ENCODE measurements at places on chromosomes 16 and 17.

- DNase-seq = no peak
Observed at GRCh38 chr17:37791447-37792399, 46.9 kb upstream of the HNF1B start.

- DNase-seq = no peak
Observed at GRCh38 chr17:77958716-77959125, 218 bp downstream of the TNRC6C start.

DNA sequence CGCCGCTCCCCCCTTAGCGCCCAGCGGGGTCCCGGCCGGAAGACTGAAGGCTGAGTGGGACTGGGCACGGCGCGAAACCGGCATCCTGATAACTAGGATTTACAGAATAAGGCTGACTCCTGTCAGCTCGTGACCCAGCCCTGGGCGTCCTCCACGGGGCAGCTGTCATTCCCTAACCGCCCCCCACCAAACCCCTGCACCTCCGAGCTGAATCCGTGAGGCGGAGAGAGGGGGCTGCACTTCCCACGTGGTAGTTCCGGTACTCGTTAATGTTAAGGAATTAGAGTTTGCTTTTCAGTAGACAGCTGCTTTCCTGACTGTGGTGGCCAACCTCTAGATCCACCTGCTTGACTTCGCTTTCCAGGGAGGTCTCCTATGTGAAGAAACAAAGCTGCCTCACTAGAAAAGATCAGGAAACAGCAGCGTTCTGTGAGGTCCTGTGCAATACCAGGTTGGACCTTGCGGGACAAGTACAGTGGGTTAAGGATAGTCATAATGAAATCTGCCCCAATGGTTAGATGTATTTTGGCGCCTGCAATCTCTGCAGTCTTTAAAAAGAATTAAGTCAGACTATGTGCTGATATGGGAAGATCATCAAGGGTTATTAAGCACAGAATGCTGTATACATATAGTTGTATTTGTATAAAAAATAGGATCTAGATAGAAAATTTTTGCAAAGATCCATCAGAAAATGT is 1.1 kb upstream of the WBP2 start:
- no peak for DNase-seq

GRCh38 chr17:13843862-13844635 is 225.3 kb upstream of the COX10 start:
- no peak for DNase-seq

- DNase-seq = no peak
Observed at GRCh38 chr17:75650874-75651273, 16.1 kb downstream of the RECQL5 start.

DNA sequence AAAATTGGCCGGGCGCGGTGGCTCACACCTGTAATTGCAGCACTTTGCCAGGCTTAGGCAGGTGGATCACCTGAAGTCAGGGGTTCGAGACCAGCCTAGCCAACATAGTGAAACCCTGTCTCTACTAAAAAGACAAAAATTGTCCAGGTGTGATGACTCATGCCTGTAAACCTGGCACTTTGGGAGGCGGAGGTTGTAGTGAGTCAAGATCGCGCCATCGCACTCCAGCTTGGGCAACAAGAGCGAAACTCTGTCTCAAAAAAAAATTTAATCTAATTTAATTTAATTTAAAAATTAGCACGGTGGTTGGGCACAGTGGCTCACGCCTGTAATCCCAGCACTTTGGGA is 1.6 kb upstream of the HBQ1 start:
- DNase-seq = no peak

GRCh38 chr17:1398931-1399678 is 917 bp downstream of the YWHAE start:
- DNase-seq = no peak

GRCh38 chr17:39606434-39607056 is 1.2 kb downstream of the NEUROD2 start:
- DNase-seq = no peak

- DNase-seq = no peak
Observed at GRCh38 chr17:10799407-10799806, 4.5 kb downstream of the TMEM238L start.

DNA sequence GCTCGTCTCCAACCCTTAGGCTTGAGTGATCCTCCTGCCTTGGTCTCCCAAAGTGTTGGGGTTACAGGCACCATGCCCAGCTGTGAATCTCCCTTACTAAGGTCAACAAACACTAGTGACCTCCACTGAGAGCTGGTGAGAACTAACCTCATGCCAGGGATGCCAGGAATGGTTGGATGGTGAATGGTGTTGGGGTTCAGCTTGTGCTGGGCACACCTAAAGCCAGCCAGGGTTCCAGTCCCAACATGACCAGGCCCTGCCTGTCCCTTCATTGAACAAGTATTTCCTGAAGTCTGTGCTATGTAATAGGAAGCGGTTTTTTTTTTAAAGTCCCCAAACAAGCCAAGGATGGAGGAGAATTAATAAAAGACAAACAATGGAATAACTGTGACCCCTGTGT is 56.0 kb upstream of the TOB1 start:
- no peak for DNase-seq

GRCh38 chr16:51540259-51540658 is 389.2 kb upstream of the SALL1 start:
- no peak for DNase-seq

DNA sequence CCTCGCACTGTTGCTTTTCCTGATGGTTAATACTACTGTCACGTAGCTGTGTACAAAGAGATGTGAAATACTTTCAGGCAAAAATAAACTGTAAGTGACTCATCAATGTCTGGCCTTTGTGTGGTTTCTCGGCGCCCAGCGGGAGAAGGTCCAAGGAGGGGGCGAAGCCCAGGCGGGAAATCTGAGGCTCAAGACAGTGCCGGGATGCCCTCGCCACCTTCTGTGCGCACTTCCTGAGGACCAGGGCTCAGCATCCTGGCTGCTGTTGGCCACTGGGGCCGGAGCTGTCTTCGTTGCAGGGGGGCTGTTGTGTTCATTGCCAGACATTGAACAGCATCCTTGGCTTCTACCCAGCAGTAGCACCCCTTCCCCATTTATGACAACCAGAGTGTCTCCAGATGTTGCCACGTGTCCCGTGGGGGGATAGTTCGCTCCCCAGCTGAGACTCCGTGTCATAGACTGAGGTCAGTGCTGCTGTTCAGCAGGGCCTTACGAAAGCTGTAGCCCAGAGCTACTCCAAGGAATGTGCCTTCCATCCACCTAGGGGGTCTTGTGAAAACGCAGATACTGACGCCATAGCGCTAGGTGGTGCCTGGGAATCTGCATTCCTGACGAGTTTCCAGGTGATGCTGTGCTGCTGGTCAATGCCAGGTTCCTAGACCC is 67.3 kb upstream of the PLCG2 start:
- DNase-seq = no peak

All from stimulated activated naive B cell treated with anti-CD40 and anti-IgM and Interleukin-4, amounts not matched to agents 10 μg/mL and 1 μg/mL and 100 μg/mL, for 72 hours (primary cell).